ENCODE measurements at places on chromosomes 12 and 14.

DNA sequence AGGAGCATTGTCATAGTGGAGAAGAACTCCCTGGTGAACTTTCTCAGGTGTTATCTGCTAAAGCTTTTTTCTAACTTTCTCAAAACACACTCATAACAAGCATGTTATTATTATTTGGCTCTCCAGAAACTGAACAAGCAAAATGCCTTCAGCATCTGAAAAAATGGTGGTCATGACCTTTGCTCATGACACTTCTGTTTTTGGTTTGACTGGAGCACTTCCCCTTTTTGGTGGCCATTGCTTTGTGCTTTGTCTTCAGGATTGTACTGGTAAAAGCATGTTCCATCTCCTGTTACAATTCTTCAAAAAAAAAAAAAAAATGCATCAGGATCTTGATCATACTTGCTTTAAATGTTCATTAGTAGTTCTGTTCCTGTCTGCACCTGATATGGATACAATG is 1241.6 kb upstream of the USP15 start:
- no peak for DNase-seq

DNA sequence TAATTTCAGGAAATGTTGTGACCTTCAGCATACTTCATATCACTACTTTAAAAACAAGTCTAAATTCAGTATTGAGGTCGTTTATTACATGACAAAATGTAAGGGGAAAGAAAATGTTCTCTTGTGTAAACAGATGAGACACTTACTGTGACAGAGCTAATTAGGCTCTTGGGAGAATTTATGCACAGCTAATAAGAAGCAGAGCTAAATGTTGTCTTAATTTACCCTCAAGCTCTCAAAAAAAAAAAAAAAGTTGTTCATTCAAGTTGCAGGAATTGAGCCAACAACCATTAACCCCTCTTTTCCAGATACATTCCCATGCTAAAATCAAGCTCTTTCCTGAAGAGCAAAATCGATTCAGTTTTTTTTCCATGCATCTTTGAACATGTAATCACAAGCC is 1419.4 kb downstream of the FSCB start:
- DNase-seq, result no peak

DNA sequence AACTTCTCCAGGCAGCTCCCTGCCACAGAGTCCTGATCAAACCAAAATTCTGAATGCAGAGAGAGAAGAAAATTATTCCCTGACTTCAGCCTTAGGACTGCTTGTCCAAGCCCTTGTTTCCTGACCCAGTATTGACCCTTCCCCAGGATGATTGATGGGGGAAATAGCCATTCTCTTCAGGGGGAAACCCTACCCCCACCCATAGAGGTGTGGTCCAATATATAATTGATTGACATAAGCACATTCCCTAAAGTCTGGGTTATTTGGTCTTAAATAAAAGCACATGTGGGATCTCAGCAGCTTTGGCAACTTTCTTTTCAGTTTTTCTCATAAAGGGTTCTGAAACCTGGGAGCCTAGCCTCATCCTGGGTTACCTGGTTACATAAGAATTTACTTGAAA is 201.2 kb upstream of the DDHD1 start:
- no peak for DNase-seq

- DNase-seq, result no peak
Measured at GRCh38 chr12:124759841-124760503, 103.7 kb downstream of the SCARB1 start.

- no peak for DNase-seq
Measured at GRCh38 chr14:42929806-42930480, 1323.3 kb downstream of the LRFN5 start.

GRCh38 chr14:50045039-50045711 is 71.2 kb downstream of the VCPKMT start:
- no peak for DNase-seq

DNA sequence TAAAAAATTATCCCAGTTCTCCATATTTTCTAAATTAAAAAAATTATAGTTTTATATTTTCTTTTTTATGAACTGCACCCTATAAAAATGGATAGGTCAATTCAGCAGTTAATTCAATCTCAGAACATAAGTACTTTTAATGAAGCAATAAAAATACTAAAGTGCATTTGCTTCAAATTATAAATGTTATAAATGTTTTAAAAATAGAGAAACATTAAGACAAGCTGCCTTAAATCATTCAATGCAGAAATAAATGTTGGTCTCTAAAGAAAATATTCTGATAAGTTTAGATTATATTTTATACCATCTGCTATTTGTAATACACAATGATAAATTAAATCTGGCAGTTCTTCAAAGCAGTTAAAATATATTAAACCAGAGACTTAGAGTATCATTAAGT is 65.6 kb downstream of the ZC3H14 start:
- no peak for DNase-seq

DNA sequence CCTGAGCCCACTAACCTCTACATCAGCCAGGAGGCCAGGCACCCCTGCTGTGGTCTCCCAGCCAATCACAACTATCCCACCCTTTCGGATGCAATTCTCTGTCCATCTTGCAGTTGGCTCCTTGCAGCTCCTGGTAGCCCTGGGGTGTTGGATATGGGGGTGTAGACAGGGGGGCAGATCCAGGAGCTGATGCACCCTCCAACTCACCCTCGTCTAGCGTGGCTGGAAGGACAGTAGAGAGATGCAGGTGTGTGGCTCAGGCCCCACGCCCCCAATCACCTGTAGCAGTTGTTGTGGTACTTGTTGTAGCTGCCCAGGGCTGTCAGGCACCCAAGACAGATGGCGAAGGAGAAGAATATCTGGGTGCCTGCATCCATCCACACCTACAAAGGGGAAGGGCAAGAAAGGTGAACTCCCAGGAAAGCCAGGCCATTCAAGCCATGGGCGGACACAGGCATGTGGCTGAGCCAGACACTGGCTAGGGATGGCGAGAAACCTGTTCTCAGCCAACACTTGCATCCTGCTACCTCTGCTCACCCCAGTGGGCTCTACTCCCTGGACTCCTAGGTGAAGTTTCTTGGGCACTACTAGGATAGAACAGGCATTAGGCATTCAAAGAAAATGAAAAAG is 13.4 kb upstream of the SLC6A12 start:
- no peak for DNase-seq

- no peak for DNase-seq
Measured at GRCh38 chr12:11759899-11760298, 110.4 kb downstream of the ETV6 start.

GRCh38 chr12:57170927-57171326 is 23.5 kb upstream of the LRP1-AS start:
- DNase-seq, result no peak

DNA sequence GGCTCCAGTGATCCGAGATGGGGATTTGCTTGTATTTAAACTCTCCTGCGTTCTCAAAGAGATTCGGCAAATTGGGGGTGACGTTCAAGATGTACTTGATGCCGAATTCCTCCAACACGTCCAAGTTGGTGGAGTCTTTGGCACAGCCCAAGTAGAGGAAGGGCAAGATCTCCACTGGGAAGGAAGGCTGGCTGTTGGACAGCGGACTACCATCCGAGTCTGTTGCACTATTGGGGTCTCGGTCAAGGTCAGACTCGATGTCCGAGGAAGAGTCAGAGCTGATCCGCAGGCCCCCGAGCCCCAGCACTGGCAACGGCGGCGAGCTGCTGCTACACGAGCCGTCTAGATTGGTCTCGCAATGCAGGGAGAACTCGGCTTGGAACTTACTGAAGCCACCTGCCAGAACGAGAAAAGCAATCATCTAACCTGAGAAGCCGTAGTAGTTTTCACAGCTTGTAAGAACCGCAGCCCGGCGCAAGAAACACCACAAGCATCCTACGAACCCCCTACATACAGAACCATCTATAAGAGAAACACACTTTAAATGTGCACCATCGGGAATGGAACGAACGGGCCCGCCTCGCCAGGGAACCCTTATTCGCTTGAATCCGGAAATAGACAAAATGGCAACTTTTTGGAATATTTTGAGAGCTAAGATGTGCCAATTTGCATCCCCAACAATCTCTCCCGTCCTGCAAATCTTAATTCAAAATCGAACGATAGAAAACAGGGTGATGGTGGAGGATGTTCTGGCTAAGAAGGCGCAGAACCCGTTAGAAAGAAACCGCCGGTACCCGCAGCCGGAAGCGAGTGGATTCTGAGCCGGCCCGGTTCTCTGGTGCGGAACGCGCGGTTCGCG is 1.4 kb downstream of the DUSP6 start:
- no peak for DNase-seq

DNA sequence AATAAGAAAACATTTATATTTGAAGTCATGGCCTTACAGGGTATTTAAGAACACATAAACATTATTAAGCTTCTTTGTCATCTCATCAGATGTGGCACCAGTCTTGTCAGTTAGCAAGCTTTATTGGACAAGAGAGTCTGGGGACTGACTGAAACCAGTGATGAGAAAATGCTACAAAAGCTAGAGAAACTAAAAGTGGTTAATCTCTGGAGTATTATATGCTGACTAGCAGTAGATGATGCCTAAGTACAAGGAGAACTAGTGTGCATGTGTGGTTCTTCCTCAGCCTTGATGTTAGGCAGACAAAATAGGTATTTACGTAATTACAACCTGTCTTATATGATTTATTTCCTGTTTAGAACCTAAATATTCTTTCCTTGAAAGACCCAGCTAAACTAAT is 176.5 kb downstream of the CPNE8 start:
- no peak for DNase-seq

GRCh38 chr12:121452340-121452984 is 52.5 kb downstream of the RNF34 start:
- DNase-seq, result no peak

GRCh38 chr12:92757597-92758121 is 54.9 kb downstream of the PLEKHG7 start:
- DNase-seq, result no peak

- DNase-seq, result no peak
Measured at GRCh38 chr12:101021442-101021841, 188.6 kb downstream of the SLC5A8 start.

- no peak for DNase-seq
Measured at GRCh38 chr14:99072433-99072832, 199.6 kb downstream of the BCL11B start.

DNA sequence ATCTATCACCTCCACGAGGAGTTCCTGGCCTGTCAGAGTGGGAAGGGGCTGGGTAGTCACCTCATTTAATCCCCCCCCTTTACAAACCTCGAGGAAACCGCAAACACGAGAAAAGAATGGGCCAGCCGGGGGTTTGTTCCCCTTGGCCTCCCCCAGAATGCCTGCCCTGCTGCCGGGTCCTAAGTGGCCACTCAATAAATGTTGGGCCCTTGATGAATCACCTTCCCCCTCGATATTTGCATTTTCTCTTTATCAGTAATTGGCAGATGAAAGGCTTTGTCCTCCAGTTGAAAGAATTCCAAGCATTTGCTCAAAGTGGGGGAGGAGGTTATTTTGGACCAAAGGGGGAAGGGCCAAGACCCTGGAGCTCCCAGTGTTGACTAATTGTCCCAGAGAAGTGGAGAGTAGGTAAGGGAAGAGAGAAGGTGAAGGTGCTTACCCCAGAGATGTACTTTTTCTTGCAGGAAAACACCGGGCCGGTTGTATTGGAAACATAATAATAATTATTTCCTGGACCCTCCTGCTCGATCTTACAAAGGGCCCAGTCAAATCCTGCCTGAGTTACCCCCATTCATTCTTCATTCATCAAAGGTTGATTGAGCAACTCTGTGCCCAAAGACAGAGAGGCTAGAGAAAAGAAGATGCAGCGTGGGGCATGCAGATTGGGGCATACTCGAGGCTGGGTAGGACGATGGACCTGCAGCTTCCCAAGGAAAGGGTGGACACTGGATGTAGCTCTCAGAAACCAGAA is 1.9 kb upstream of the KDM2B start:
- no peak for DNase-seq

- DNase-seq, result no peak
Measured at GRCh38 chr12:104493496-104493895, 36.7 kb downstream of the CHST11 start.

DNA sequence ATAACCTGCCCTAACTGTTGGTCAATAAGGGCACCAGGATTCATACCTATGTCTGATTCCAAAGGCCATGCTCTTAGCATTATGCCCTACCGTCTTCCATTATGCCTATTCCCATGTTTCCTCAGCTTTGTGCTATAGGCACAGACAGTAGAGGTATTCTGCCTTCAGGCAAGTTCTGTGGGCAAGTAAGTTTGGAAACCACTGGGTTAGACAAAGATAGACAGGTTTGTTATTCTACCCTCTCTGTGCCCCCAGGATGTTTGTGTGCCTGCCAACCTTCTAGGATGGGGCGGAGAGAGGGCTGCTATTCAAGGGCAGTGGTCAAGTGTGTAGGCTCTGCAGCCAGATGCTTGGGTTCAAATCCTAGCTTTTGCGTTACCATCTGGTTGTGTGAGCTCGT is 4.6 kb downstream of the RAPGEF3 start:
- peak; percentile 73 for DNase-seq

All from foreskin keratinocyte (primary cell).